Stimulated activated CD8-positive, alpha-beta memory T cell treated with anti-CD3 and anti-CD28 coated beads, Interleukin-15, amount 100 ng/mL, for 24 hours (primary cell): ENCODE measurements at places on chromosomes 5 and 9.

DNA sequence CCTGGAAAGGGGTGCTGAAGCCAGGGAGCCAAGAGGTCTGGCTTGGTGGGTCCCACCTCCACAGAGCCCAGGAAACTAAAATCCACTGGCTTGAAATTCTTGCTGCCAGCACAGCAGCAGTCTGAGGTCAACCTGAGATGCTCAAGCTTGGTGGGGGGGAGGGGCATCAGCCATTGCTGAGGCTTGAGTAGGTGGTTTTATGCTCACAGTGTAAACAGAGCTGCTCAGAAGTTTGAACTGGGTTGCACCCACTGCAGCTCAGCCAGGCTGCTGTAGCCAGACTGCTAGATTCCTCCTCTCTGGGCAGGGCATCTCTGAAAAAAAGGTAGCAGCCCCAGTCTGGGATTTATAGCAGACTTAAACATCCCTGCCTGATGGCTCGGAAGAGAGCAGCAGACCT, 55.5 kb upstream of the FBXL17 start:
- no peak for DNase-seq

DNA sequence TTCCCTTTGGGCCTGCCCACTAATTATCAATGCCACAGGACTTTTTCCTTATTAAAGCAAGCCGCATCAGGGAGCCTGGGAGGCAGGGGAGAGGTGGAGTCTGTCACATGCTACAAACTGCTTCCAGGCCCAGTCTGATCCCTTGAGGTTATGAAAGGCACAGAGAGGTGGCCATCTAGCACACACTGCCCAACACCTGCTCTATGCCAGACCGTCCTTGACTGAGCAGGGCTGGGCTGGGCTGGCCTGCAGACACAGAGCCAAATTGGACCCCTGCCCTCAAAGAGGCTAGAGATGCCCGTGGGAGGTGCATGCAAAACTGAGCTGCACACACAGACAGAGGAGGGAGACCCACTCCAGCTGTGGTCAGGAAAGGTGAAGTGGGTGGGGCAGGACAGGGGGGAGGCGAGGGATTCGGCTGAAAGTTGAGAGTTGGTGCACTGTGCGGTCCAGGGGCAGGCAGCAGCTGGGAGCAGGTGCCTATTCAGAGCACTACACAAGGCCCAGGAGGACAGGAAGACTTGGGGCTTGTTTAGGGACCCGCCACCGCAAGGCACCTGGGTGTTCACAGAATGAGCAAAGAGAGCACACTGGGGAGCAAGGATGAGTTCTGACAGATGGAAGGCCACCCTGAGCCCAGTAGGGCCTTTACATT, 36.4 kb upstream of the TCF7 start:
- DNase-seq: no peak

- no peak for DNase-seq
Observed at GRCh38 chr9:114911167-114911821, 19.1 kb downstream of the TNFSF8 start.

GRCh38 chr5:138616508-138616907, 41.3 kb upstream of the HSPA9 start:
- DNase-seq: no peak

DNA sequence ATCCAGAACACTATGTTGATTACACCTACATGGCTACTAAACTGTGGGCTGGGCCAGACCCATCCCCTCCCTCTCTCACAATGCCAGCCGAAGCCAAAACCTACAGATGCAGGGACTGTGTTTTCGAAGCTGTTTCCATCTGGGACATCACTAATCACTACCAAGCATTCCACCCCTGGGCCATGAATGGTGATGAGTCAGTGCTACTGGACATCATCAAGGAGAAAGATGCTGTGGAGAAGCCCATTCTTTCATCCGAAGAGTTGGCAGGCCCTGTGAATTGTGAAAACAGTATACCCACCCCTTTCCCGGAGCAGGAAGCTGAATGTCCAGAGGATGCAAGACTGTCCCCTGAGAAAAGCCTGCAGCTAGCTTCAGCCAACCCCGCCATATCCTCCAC, 65.0 kb downstream of the ZNF462 start:
- no peak for DNase-seq

DNA sequence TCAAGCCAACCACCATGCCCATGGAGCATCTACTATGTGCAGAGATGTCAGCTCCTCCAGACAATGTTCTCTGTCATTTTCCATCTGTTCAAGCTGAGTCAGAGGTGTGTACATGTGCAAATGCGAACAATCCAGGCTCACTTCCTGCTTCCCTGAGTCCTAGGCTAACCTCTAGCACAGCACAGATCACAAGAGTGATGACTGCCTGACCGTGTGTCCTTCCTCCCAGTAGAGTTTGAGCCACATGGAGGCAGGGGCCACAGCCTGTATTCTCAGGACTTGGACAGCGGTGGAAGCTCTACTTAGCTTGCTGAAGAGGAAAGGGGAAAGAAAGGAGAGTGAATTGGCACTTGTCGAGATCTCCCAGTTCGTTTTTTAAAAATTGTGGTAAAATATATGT, 87.2 kb downstream of the KCNIP1 start:
- no peak for DNase-seq

DNA sequence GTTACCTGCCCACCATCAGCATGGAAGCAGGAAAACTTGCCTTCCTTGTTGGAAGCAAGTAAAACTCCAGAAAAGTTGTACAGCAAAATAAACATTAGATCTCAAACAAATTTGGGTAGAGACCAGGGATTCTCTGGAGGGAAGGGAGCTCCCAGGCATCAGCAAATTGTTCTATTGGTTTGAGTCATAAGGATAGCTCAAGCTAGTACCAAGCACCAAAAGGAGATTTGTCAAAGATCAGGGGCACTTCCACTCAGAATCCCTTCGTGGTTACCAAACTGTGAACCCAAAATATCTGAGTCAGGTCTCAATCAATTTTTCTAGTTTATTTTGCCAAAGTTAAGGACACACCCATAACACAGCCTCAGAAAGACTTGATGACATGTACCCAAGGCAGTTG, 37.8 kb downstream of the DNAJB5 start:
- no peak for DNase-seq

DNA sequence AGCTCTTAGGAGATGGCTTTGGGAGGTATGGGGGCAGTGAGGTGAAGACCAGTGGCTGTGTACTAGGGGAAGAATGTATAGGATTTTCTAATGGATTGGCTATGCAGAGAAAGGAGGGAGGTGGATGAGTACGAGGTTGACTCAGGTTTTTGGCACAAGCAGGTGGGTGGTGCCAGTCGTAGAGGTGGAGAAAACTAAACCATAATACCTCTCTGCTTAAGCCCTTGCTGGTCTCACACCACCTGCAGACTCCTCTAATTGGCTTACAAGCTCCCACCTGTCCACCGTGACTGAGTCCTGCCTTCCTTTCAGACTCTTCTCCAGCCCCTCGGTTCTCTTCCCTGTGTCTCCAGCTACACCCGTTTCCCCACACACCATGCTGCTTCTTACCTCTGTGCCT, 521.7 kb upstream of the CLINT1 start:
- DNase-seq: no peak

- no peak for DNase-seq
Observed at GRCh38 chr5:57456531-57457135, 26.0 kb downstream of the ACTBL2 start.

DNA sequence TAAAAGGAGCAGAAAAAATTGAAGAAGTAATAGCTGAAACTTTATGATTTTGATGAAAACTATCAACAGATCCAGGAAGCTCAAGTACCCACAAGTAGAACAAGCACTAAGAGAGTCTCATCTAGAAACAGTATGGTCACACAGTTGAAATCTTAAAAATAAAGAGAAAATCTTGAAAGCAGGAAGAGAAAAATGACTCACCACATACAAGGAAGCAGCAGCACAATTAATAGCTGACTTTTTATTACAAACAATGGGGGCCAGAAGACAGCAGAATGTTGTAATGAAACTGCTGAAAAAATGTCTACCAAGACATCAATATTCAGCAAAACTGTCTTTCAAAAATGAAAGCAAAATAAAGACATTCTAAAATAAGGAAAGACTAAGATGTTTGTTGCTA, 1108.3 kb upstream of the DMAC1 start:
- DNase-seq: no peak

DNA sequence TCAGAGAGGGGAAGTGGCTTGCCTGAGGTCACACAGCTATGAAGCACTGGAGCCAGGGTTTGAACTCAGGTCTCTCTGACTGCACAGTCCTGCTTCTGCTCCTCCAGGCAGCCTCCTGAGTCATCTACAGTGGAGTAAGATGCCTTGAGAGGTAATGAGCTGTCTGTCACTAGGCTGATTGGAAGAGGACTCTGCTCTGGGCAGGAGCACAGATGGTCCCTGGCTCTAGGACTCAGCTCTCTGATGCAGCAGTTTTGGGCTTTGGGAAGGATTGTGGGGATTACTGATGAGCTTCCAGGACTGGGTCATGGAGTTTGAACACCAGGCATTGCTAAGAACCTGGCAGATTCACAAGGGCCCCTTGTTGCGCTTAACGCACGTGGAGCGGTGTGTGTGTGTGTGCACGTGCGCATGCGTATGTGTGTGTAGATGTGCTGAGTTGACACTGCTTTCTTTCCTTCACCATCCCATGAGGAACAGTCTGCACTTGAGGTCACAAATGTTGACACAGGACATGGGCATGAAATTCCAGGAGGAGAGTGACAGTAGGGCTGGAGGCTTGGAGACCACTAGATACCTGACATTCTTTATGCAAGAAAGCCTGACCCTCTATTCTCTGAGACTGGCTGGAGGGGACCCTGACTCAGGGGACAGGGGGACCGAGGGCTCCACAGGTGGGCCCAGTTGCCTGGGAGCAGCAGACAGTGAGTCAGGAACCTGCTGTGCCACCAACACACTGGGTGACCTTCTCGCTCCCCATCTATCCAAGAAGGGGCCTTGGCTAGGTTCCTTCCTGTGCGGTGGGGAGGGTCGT, 170.5 kb downstream of the RGS3 start:
- no peak for DNase-seq

DNA sequence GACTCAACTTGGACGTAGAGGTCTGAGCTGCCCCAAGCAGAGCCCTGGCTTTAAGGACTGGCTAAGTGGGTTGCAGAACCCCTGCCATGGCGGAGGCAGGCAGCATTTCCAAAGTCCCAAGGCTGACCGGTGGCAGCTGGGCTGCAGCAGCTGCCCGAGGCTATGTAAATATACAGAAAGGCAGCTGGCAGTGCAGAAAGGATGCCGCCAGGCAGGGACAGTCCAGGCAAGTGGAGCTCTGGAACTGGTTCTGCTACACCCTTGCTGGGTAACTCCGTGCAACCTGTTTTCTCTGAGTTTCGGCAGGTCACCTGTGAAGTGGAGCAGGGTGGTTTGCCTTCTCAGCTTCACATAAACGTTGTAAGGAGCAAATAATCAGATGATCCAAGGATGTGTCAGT, 46.0 kb downstream of the SHB start:
- no peak for DNase-seq

GRCh38 chr9:117184173-117184572, 230.7 kb downstream of the ASTN2 start:
- no peak for DNase-seq

- DNase-seq: no peak
Observed at GRCh38 chr9:128494746-128495129, 9.8 kb upstream of the GLE1 start.

DNA sequence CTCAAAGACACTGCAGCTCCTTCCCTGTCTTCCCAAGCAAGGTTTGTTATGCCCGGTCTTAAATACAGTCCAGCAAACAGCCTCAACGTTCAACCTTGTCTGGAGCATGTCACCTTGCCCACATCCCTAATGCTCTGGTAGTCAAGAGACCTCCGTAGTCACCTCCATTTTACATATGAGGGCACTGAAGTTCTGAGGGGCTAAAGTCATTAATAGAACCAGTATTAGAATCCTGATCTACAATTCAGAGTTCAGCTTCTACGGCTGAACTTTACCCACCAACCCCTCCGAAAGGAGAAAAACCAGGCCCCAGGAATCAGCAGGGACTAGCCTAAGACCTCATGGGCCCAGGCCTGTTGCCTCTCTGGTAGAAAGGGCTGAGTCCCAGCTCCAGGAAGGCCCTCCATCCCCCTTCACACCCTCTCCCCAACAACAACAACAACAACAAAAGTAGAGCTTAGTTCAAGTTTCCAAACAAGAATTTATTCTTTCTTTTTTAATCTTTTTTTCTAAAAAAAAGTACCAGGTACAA, 795 bp upstream of the STOML2 start:
- DNase-seq: no peak

DNA sequence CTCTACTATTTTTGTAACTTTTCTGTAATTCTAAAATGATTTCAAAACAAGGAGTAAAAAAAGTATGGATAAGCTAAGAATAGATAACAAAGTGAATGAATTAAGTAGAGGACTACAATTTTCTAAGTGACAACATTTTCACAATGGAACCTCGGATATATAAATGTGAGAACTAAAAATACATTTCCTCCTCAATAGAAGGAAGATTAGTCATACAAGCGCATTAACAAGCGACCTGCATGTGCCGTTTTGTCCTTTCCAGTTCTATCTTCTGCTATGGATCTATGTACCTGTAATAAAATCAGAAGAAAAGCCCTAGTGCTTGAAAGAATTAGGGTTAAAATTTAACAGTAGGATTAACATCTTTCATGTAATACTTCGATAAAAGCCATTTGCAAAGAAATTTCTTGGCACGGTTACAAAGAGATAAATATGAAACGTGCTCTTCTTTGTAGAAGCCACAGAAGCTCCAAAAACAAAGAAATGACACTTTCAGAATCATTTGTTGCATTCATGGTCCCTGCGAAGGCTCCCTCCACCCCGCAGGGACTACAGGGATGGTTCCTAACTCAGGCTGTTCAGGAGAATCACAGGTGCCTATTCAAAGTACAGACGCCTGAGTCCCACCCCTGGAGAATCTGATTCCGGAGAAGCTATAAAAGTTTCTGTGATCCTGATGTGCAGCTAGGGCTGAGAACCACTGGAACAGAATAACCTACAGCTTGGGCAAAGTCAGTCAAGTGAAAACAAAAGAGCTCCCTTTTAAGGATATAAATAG, 216.6 kb upstream of the EFNA5 start:
- DNase-seq: no peak

DNA sequence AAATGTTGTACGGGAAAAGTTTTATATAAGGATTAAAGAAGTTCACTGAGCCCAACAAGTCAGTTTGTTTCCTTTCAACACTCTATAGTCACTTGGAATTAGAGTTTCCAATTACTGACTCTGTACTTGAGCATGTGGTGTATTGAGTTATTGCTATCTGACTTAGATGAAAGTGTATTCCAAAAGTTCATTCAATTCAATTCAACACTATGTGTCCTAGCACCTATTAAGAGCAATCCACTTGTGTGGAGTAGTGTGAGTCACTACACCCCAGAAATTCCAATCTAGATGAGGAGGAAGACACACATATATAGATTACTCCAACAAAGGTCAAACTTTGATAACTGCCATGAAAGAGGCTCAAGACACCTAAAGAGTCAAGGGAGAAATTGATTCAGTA, 98.2 kb upstream of the SLCO6A1 start:
- DNase-seq: no peak

- DNase-seq: no peak
Observed at GRCh38 chr9:114249424-114250234, 73.3 kb upstream of the ORM1 start.

GRCh38 chr5:107808671-107809137, 138.0 kb upstream of the EFNA5 start:
- DNase-seq: no peak
